ENCODE measurements at places on chromosomes 2 and 18. TPM values are rescaled to one million over a fixed set of nuclear protein-coding genes. Genes with fewer than 3 reads are reported as not detected.

The MEX3C gene
- 17.2 TPM for total RNA-seq

- H3K4me1 ChIP-seq: peaks cover 56% of the 10 kb centered on the region
- H3K36me3 ChIP-seq: peaks cover 91% of the 10 kb centered on the region
- no peak overlapping the region for H3K4me3 ChIP-seq
- no peaks in the 10 kb centered on the region for H3K27me3 ChIP-seq
- H3K27ac ChIP-seq: peak overlapping the region; percentile 46
These were observed 35.7 kb downstream of the KDM3A start for GRCh38 chr2:86476918-86477317.

- no peaks in the 10 kb centered on the region for H3K27me3 ChIP-seq
- DNase-seq: no peak
- no peaks in the 10 kb centered on the region for H3K36me3 ChIP-seq
- no peak overlapping the region for H3K4me3 ChIP-seq
- H3K4me1 ChIP-seq: no peaks in the 10 kb centered on the region
These were observed 1114.5 kb downstream of the DSC3 start for GRCh38 chr18:29928081-29928480.

- no peak for DNase-seq
- H3K27ac ChIP-seq: no peak overlapping the region
- no peaks in the 10 kb centered on the region for H3K27me3 ChIP-seq
These were observed 476.3 kb downstream of the SOX11 start for GRCh38 chr2:6168485-6168884.

The MARCO gene
- total RNA-seq: 7.0 TPM

DNA sequence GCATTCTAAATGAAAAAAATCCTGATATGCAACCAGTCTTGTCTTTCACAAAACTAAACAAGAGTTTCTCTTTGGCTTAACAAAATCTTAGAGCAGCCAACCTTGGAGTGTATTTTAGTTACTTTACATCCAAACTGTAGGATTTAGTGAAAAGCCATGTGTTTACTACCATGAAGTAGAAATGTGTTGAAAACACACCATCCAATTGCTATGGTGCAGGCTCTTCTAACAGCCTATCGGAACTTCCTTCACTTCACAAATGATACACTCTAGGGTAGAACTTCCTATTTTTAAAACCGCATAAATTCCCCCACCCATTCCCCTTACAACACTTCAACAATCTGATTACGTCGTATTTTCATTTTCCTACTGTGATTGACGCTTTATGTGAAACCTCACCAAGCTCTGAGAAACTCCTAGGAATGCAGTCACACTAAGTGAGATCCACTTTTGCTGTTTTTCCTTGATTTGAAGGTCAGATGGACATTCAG is 74.4 kb upstream of the MAP4K4 start:
- no peak overlapping the region for H3K4me3 ChIP-seq
- no peak for DNase-seq

- DNase-seq: peak; percentile 75
- peaks cover 98% of the 10 kb centered on the region for H3K4me1 ChIP-seq
- no peaks in the 10 kb centered on the region for H3K36me3 ChIP-seq
- peak overlapping the region; percentile 90 for H3K27ac ChIP-seq
- H3K27me3 ChIP-seq: no peaks in the 10 kb centered on the region
- no peak overlapping the region for H3K4me3 ChIP-seq
These were observed 17.6 kb upstream of the CD28 start for GRCh38 chr2:203688798-203689197.

DNA sequence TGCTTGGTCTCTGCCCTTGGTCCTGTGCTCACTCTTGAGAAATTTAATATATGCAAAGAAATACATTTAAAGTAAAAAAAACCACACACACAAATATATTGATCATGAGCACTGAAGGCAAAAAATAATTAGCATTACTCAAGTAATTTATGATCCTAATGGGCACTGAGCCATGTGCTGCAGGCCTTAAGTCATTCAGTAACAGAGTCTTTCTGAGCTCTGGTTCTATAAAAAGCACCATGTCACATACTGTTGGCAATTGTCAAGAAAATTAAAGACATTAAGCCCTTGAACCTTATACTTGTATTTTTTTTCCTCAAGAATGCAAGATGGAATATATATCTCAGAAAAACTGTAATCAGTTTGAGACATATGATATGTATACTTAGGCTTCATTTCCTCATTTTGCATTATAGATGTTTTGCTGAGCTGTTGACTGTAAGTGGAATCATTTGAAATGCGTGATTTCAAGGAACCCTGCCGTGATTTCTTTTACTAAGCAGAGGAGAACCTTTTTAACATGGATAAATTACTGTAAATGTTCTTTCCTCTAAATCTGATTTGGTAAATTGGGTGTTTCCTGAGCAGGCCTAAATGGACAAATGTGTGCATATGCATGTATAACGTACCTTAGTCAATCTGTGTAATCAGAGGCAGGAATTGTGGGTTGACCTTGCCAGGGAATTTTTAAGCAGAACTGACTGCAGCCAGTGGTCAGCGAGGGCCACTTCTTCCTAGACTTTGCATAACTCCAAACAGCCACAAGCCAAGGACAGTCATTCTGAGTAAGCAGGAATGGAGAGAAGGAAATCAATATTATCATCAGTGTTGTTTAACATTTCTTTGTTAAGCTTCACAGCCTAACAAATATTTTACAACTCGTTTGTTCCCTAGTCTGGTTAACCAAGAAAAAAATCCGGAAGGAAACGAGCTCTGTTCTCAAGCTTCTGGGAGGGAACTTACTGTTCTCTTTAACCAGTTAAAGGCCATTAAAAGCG is 191.5 kb upstream of the ATP5MC3 start:
- H3K36me3 ChIP-seq: no peaks in the 10 kb centered on the region
- H3K4me1 ChIP-seq: no peaks in the 10 kb centered on the region
- DNase-seq: no peak
- H3K27ac ChIP-seq: no peak overlapping the region

DNA sequence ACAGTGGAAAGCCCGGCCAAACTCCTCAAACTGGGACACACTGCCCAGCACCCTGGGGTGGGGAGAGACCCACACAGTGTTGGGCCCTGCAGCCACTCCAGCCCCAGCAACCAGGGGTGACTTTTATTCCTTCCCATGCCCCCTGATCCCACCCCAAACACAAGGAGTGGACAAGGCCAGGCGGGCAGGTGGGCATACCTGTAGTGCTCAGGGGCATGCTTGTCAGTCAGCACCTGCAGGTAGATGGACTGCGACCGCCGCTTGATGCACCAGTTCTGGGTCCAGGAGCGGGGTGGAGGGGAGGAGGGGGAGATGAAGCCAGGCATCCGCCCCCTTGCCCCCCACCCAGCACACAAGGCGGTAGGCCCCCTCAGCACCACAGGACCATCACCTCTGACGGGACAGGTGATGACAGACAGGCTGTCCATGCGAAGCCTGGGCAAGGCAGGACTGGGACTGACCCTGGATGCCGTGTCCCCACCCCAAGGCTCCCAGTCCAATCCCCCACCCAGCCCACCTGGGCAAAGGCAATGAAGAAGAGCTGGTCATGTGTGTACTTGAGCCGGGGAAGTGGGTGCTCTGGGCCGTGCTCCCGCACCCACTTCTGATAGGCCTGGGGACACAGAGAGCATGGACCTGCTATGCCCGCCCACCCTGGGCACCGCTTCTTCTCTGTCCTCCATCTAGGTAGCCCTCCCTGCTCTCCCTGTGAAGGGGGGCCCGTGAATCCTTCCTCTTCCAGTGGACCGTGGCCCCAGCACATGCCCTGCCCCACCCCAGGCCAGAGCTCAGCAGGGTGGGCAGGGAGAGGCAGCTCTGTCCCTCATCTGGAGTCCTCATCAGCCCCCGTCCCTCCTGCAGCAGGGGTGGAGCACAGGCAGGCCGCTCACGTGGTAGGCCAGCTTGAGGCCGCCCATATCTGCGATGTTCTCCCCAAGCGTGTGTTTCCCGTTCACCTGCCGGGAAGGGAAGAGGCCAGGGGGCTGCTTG is 7.1 kb downstream of the ECEL1 start:
- H3K36me3 ChIP-seq: no peaks in the 10 kb centered on the region
- peaks cover 96% of the 10 kb centered on the region for H3K27me3 ChIP-seq
- peak; percentile 5 for DNase-seq
- H3K27ac ChIP-seq: no peak overlapping the region
- no peak overlapping the region for H3K4me3 ChIP-seq

GRCh38 chr2:75153221-75153620 is 46.1 kb downstream of the TACR1 start:
- H3K4me1 ChIP-seq: peaks cover 7% of the 10 kb centered on the region
- no peaks in the 10 kb centered on the region for H3K27me3 ChIP-seq
- H3K4me3 ChIP-seq: no peak overlapping the region
- no peaks in the 10 kb centered on the region for H3K36me3 ChIP-seq

DNA sequence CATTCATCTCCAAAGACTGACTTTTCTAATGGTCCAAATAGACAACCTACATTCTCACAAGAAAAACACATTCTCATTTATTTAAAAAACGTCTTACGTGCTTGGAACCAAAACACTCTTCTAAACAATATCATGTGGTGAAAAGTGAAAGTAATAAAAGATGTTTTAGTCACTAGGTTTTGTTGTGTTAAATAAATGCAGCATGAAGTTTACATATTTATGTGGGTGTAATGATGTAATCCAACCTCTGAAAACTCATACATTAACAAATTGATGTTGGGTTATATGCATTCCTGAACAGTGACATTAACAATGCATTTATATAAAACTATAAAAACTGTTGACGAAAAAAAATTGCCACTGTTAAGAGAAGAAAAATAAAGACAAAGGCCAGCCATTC is 55.1 kb upstream of the ACVR2A start:
- H3K27me3 ChIP-seq: no peaks in the 10 kb centered on the region
- H3K36me3 ChIP-seq: no peaks in the 10 kb centered on the region
- no peak overlapping the region for H3K27ac ChIP-seq
- H3K4me1 ChIP-seq: no peaks in the 10 kb centered on the region
- H3K4me3 ChIP-seq: no peak overlapping the region
- no peak for DNase-seq
